ENCODE measurements at places on chromosomes 6 and 20. TPM values are rescaled to one million over a fixed set of nuclear protein-coding genes. Genes with fewer than 3 reads are reported as not detected.

Gene DEFB126
- total RNA-seq: not detected

Gene PGBD1
- 1.8 TPM for total RNA-seq

Gene SNX14
- 119 TPM for total RNA-seq

DNA sequence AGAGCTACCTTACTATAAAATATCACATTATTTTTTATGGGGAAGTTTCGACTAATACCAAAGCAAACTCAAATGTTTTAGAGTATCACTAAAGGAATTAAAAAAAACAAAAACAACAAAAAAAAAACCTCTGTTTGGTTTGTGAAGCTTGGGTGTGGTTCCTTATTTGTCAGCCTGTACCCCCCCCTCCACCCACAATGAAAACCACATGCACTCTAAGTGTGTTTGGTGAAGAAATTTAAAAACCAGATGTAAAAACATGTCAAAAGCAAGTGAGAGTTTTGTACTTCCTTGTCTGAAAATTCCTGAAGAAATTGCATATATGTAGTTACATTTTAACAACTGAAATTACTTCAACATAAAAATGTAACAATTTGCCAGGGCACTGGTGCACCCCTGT, 3.1 kb downstream of the STK38 start:
- no peak for DNase-seq

- peak; percentile 13 for DNase-seq
Measured at GRCh38 chr6:143026696-143027449, 33.8 kb upstream of the AIG1 start.

DNA sequence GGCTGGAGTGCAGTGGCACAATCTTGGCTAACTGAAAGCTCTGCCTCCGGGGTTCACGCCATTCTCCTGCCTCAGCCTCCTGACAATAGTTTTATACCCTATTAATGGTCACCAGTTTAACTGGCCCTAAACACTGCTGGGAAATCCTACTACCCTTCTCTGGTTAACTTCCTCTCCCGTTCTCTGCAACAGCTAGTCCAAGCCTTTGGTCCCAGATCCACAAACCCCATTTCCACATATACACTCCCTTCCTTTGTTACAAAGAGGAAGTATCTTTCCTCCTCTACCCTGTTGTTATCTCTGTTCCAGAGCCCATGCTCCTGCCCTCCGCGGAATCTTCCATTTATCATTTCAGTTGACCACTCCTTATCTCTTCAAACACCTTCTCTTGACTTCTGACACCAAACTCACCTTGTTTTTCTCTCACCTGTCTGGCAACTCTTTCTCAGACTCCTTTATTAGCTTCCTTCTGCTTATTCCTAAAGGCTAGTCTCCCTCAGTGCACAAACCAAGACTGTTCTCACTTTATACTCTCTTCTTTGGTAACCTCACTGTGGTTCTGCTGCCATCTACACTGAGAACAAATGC, 25.0 kb upstream of the TBC1D22B start:
- DNase-seq: no peak

- DNase-seq: no peak
Measured at GRCh38 chr6:7677229-7677628, 48.7 kb upstream of the BMP6 start.

DNA sequence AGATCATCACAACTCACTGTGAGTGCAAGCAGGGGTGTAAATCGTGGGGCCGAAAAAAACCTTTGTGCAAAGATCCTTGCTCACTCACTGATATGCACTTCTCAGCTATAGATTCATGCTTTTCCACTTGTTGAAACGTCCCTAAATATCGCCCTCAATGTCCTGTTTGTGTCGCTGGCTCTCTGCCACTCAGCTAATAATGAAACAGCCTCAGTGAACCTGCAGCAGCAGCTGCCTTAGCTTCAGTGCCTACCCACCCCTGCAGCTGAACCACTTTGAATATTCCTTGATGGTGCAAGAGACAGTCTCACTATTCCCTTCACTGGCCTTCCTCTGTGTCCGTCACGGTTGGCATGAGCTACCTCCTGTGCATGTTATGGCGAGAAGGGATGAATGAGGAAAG, 128.9 kb upstream of the NAA20 start:
- peak; percentile 38 for DNase-seq

GRCh38 chr6:24836109-24836508, 37.4 kb upstream of the ARMH2 start:
- DNase-seq: no peak

Gene TJAP1
- total RNA-seq: 6.1 TPM

Gene SLC22A1
- 1.3 TPM for total RNA-seq
